ENCODE measurements at places on chromosomes 7 and 10.

- DNase-seq: no peak
Observed at GRCh38 chr7:28128608-28129007, 52.0 kb downstream of the JAZF1 start.

GRCh38 chr7:4266270-4267040 lies 415.6 kb upstream of the FOXK1 start:
- DNase-seq: no peak

DNA sequence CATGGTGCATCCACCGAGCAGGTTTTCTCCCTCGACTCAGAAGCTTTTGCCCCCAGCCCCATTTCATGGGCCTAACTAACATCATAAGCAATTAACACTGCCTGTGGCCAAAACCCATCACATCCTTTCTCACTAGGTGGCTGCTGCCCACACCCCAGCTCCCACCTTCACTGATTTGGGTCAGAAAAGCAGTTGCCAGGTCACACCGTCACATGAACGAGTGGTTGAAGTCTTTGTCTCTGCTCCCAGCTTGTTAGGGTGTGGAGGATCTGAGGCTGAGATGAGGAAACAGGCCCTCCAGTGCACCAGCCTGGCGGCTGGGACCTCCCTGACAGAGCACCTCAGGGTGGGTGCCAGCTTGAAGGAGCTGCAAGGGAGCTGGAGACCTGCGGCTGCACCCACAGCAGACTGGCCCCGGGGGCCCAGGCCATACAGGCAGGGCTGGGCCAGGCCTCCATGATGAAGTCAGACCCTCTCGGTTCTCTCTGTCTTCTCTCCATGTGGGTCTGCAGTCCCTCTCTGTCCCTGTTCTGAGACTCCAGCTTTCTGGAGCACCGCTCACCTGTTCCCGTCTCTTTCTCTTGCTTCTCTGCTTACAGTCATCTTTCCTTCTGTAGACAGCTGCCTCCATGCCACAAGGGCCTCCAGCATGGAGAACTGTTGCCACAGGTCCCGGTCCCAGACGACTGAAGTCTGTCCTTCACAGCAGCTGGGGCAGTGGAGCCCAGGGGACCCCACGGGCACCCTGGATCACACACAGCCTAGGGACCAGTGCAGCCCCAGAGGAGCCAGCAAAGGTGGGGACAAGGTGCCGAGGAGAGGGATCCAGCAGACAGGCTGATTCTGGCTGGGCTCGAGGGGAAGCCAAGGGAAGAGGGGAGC lies 13.8 kb upstream of the INPP5A start:
- DNase-seq: no peak

DNA sequence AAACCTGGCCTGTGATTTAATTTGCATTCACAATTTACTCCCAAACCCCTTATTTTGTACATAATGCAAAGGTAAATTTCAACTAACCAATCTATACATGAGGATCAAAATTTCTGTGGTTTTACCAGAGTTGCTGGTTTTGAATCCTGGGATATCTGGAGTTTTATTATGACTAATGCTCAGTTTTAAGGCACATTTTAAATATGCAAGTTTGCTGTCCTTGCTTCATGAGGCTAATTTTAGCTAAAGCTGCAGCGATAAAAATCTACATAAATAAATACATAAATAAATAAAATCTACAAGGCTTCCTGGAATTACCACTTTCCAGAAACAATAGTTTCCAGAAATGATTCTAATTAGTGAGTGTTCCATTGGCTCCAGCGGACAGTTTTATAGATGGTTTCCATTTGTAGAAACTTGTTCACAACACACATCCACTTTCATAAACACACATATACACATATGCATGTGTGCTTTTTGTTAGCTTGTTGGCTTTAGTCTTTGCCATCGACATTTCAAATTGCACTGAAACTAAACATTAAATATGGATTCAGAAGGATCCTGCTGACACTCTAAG lies 339.5 kb upstream of the NRP1 start:
- no peak for DNase-seq

DNA sequence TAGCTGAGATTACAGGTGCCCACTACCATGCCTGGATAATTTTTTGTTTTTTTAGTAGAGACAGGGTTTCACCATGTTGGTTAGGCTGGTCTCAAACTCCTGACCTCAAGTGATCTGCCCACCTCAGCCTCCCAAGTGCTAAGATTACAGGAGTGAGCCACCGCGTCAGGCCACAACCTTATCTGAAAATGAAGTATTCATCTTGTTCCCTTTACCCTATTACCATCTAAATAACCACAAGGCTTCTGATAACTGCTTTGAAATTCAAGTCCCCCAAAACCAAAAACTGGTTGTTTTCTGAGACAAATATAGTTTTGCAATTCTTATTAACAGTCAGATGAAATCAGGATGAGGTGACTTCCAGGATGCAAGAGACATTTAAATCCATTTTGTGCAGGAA lies 2.4 kb downstream of the TCTN3 start:
- DNase-seq: no peak

All from CMK (cell line).